ENCODE measurements at places on chromosomes 7 and 10.

DNA sequence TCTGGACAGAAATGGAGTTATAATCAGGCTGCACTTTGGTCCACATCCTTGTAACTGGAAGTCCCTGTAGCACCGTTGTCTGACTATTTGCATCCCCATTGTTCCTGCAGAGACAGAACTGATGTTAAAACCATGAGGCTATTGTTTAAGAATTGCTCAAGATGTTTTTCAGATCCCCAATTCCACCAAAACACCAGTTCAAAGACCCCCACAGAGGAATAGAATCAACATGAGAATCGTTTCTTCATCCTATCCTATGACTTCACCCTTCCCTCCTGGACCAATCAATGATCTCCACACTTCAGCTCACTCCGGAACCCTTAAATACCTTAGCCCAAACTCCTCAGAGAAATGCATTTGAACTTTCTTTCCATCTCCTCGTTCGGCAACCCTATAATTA lies 57.1 kb upstream of the GRID1 start:
- DNase-seq: no peak

DNA sequence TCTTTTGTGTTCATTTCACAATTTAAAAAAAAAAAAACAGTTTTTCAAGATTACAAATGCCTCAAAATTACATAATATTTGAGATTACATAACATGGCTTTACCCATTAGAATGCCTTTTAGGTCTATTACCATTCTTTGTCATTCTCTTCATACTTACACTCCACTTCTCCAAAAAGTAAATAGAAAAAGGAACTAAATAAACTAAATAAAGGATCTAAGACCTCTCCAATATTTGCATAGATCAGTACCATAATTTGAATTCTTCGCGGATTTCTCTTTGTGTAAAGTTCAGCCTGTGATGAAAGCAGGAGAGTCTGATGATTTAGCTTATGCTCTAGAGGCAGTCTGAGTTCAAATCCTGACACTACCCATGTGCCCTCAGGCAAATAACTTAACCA lies 56.4 kb upstream of the C1GALT1 start:
- DNase-seq: no peak

DNA sequence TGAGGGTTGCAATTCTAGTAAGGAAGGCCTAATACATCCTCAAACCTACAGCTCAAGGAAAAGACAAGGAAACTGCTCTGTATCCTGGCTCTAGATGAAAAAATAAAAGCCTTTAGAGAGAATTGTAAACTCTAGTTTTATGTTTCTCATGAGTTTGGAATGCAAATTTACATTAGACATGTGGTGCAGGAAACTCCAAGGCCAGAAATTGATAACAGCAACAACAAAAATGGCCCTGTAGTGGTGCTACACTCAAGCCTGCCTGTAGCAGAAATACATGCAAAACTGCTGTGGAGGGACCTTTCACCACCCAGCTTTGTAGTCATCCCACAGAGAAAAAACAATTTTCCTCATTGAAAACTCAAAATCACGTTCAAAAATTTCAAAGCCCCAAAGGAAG lies 546.7 kb upstream of the LRRN3 start:
- DNase-seq: peak; percentile 51

GRCh38 chr7:126720232-126720631 lies 532.5 kb downstream of the GRM8 start:
- DNase-seq: no peak

- peak; percentile 23 for DNase-seq
These were observed 134.7 kb downstream of the ARL5B start for GRCh38 chr10:18793951-18794350.

GRCh38 chr7:15925608-15926007 lies 239.1 kb upstream of the MEOX2 start:
- DNase-seq: no peak

DNA sequence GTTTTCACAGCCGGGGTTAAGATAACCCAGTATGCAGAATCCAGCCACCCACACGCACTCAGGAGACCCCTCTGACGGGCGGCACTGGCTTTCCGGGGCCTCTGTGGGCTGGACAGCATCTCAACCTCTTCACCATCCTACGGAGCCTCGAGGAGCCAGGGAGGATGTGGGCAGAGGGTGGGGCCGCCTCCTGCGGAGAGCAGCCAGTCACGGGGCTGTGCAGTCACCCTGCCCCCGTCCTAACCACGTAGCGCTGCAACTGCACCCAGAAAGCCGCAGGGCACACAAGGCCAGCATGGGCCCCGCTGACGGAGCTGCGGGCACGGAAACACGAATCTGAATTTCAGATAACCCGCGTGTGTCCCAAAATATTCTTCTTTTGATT lies 270.3 kb downstream of the ELFN1 start:
- DNase-seq: no peak

- no peak for DNase-seq
These were observed 622.5 kb upstream of the GHITM start for GRCh38 chr10:83516788-83517187.

DNA sequence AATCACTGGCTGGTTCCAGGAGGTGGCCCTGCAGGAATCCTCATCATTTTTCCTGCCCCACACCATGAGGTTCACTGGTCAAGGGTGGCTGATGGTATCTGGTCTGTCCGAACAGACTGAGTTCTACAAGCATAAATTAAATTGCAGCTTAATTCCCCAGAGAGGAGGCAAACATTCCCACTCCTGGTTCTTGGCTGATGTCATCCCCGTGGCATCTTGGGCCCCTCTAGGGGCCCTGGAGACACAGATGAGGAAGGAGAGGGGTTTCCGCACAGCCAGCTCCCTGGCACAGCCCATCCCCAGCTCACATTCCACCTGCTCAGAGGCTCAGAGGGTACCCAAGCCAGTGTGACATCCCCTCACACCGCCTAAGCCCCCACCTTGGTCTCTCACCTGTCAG lies 5.3 kb upstream of the KLRG2 start:
- DNase-seq: no peak

DNA sequence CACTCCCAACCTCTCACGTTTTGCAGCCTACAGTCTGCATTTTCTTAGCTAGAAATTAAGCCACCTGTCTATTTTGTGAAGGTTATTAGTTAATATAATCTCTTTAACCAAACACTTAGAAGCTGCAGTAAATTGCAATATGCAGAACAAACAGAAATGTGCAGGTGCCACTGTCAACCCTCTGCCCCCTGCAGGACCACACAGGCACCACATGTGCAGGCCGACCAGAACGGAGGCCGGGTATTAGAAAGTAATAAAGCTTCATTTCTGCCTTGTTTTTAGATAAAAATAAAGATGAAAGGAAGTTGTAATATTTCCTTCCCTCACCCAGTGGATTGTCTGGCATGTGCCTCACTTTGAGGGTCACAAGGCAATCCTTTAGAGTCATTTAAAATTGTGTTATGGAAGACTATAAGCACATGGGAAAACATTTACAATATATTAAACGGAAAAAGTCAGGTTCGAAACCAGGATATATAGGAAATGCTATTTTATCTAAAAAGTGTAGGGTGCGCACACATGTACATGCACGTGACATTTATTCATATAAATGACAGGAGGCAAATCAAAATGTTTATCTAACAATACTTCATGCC lies 158.2 kb downstream of the ARHGAP12 start:
- DNase-seq: no peak

GRCh38 chr7:33534833-33535232 lies 370.5 kb upstream of the BMPER start:
- no peak for DNase-seq

Measured in NCI-H226 (cell line).